Left ventricle myocardium superior (tissue), 1 donor: ENCODE measurements at places on chromosomes 4 and X. TPM values are rescaled to one million over a fixed set of nuclear protein-coding genes. Genes with fewer than 3 reads are reported as not detected.

DNA sequence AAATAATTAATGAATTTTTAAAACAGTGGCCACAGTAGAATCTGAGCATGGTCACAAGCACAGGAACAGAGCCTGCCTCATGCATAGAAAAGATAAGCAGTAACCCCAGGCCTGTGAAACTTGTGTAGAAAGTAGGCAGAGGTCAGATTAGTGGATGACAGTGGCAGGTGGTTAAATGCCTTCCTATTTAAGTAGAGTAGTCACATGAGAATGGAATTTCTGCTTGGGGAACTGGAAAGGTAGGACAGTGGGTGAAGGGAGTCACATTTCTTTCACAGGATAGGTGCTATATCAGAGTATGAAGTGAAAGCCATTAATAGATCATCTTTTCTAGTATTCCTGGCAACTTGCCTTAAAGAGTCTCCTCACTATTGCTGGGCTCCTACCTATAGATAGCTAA is 34.9 kb upstream of the ASB12 start:
- DNase-seq, result no peak

DNA sequence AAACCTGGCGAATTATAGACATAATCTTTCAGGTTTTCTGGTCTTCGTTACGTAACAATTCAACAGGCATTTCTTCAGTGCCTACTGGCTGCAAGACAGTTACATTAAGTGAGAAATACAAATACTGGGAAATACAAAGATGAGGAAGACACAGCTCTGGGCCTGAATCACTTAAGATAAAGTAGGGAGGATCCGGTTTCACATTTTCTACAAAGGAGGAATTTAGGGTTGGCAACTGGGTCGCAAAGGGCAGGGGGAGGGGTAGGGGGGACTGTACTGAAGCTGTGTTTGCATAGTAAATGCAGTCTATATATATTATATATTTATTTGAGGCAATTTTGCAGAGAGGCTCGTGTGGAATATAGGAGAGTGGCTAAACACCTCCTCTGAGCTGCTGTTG is 107.4 kb downstream of the MAML3 start:
- DNase-seq, result no peak

DNA sequence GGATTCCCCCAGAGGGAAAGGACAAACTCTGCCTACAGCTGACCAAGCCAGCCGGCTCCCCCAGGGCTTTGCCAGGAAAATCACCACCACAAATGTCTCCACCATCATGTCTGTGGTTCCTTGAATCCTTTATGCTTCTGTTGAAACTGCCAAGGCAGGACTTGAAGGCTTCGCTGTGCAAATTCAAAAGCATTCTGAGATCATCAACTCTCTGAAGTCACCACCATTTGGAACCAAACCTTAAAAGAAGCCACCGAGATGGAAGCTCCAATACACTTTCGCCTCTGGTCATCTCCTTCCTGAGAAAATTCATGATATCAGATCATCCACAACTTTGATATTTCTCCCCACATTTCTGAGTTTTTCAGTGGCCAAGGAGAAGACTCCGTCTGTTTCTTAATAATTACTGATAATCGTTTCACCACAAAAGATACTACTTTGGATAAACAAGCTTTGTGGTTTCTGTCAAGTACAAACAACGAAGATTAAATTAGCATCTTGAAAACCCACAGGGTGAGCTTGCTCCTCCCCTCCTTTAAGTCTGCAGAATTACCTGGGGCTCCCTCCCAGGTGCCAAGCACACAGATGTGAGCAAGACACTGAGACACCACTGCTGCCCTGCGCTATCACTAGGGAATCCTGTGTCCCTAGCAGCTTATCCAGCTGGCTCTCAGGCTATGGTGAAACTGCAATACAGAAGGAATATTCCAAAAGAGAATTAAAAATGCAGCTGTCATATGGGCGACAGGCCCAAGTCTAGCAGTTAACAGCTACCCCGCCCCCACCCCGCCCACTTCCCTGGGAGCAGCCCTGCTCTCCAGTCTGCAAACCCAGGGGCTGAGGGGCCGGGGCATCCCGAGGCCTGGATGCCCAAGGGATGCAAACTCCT is 125.0 kb upstream of the TBL1X start:
- peak; percentile 60 for DNase-seq

PRKG2 gene
- 0.17 TPM for total RNA-seq

POF1B gene
- total RNA-seq, result 4.4 TPM

AGA gene
- total RNA-seq, result 7.3 TPM
